ENCODE measurements at places on chromosomes 1 and 21.

GRCh38 chr1:61157468-61157987 is 75.2 kb downstream of the NFIA start:
- no peak for DNase-seq

- no peak for DNase-seq
Observed at GRCh38 chr1:29569971-29570634, 333.8 kb downstream of the PTPRU start.

GRCh38 chr1:161962091-161962887 is 61.4 kb downstream of the OLFML2B start:
- DNase-seq = peak; percentile 6

- DNase-seq = no peak
Observed at GRCh38 chr1:183228347-183229220, 42.5 kb downstream of the LAMC2 start.

- DNase-seq = no peak
Observed at GRCh38 chr21:23009360-23009759, 2011.2 kb downstream of the NCAM2 start.

GRCh38 chr1:39154553-39155421 is 49.7 kb upstream of the MACF1 start:
- no peak for DNase-seq

DNA sequence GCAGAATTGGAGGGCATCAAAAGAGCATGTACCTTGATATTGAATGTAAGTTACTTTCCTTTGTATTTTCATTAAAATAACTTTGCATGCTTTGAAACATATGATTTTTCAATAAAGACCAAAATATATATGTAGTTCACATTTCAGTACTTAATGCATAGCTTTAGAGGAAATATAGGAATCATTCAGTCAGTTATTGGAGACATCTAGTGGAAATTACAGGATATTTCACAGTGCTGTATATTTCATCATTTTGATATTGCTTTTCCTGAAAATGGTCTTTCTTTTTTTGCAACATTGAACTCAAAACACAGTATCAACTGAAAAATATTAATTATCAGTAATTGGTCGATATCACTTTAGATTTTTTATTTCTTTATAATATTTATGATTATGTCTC is 375.8 kb downstream of the NCAM2 start:
- DNase-seq = no peak

DNA sequence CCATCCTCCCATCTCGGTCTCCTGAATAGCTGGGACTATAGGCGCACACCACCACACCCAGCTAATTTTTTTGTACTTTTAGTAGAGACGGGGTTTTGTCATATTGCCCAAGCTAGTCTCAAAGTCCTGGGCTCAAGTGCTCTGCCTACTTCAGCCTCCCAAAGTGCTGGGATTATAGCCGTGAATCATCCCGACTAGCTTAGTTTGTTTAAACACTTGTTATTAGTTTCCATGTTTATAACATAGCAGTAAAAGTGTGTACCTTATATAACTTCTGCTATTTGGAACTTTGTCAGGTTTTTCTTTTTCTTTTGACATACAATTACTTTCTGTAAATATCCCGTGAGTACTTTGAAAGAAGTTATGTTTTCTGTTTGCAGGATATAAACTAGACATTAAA is 60.6 kb upstream of the C1orf21 start:
- no peak for DNase-seq

All from activated T-helper 1 cell treated with anti-CD3 and anti-CD28 coated beads, Interleukin-2, amount 50 U/mL, for 16 hours (primary cell).